ENCODE measurements at places on chromosomes 3 and 15.

GRCh38 chr3:28335246-28335645, 13.3 kb upstream of the ZCWPW2 start:
- DNase-seq = no peak

DNA sequence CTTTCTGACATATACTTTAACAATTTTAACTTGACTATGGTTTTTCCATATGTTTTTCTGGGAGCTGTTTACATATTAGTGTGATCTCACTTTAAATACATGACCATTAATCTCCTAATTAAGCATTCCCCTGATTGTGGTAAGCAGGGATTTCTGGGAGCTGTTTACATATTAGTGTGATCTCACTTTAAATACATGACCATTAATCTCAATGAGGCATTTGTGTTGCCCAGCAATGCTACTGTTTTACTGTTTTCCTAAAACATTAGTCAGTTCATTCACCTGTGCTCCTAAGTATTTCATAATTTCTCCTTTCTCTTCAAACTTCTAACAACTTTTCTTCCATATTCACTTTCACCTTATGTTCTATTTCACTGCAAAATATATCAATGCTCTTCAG, 3.6 kb upstream of the GRAMD1C start:
- DNase-seq = no peak

DNA sequence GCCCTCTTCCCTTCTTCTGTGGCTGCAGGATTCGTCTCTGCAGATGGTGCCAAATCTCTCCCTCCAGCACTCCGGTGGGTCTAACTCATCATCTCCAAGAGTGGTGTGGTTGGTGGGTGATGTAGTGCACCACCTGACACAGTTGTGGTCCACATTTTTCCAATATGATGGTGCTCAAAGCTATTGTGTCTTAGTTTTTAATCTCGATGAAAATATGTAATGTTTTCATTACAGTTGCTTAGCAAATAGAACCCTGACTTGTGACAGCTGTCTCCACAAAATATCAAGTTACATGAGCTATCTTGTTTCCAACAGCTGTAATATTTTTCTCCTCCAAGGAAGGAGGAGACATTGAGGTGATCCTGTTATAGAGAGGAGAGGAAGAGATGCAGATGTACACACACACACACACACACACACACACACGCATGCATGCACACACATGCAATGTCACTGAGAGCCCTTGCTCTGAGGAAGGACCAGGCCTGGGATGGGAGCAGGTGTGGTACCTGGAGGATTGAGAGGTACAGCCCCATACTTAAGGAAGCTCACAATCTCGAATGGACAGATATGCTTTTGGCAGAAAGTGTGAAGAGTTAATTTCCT, 15.7 kb upstream of the ESYT3 start:
- DNase-seq = no peak

- DNase-seq = peak; percentile 79
These were observed 2.2 kb upstream of the CCR5 start for GRCh38 chr3:46368569-46368968.

- DNase-seq = no peak
These were observed 611.9 kb upstream of the CCDC54 start for GRCh38 chr3:106765342-106765741.

- DNase-seq = no peak
These were observed 39.4 kb downstream of the CMC1 start for GRCh38 chr3:28280781-28281180.

DNA sequence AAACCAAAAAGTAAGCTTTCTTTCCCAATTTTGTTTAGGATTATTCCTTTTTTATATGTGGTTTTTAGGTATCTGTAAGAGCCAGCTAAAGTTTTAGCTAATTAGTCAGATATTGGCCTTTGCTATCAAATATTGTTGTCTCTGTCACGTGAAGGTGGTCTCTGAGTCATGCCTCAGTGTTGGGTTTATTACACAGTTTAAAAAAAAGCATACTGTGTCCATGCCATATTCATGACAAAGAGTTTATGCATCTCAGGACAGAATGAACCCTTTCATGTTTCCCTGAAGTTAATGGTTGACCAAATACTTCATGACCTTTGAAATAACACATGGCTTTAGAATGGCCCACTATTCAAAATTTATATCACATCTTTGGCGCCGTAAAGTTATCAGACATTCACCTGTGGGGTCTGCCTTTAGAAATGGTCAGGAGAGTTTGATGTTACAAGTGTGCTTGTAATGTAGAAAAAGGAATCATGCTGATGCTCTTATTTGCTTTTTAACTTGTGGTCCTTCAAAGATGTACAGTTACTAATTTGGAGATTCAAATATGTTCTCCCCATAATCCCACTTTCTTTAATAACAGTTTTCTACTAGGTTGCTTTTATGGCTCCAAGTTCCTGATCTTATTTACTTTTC, 101.5 kb downstream of the MYRIP start:
- DNase-seq = no peak

- no peak for DNase-seq
These were observed 112.2 kb upstream of the FLNB start for GRCh38 chr3:57896031-57896430.

- DNase-seq = no peak
These were observed 995.9 kb downstream of the MCTP2 start for GRCh38 chr15:95227235-95227634.

DNA sequence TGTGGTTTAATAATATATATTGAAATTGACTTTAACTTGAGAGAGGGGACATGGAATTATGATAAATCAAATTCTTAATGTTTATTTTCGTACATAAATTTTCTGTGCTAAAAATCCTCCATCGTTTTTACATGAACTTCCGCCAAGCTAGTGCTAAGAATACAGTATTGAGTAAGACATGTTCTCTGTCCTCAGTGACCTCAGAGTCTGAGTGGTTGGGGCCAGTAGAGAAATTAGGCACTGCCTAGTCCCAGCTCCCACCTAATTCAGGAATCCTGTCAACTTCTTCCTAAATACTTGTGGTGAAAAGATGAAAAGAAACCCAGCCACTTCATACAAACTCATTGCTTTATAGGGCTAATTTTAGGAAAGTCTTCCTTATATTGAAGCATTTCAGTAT, 110.3 kb downstream of the PPP2R3A start:
- no peak for DNase-seq

GRCh38 chr3:46664971-46665762, 28.3 kb downstream of the ALS2CL start:
- no peak for DNase-seq

All from activated CD8-positive, alpha-beta memory T cell treated with anti-CD3 and anti-CD28 coated beads for 24 hours (primary cell).